Activated CD8-positive, alpha-beta memory T cell treated with anti-CD3 and anti-CD28 coated beads for 4 hours (primary cell): ENCODE measurements at places on chromosomes 3 and 15.

- no peak for DNase-seq
These were observed 41.9 kb upstream of the ABHD10 start for GRCh38 chr3:111936967-111937366.

- DNase-seq: no peak
These were observed 22.5 kb downstream of the CDCP1 start for GRCh38 chr3:45123581-45124269.

- no peak for DNase-seq
These were observed 28.0 kb upstream of the HEG1 start for GRCh38 chr3:125083776-125084175.

GRCh38 chr15:35810007-35810406 lies 264.0 kb upstream of the DPH6 start:
- DNase-seq: no peak

DNA sequence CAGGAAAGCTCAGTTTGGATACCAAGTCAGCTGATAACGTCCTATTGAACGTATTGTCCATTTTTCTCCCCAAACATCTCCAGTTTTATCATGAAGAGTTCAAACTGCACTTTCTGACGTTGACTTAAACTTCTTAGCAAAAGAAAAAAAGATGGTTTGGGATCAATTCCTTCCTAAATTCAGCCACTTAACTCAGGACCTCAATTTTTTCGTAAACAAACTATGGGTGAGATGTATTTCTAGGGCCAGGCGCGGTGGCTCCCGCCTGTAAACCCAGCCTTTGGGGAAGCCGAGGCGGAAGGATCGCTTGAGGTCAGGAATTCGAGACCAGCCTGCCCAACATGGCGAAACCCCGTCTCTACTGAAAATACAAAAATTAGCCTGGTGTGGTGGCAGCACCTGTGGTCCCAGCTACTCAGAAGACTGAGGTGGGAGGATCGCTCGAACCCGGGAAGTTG lies 464 bp upstream of the MRPS25 start:
- DNase-seq: no peak
